Effector CD8-positive, alpha-beta T cell (primary cell): ENCODE measurements at places on chromosomes 16 and 17.

DNA sequence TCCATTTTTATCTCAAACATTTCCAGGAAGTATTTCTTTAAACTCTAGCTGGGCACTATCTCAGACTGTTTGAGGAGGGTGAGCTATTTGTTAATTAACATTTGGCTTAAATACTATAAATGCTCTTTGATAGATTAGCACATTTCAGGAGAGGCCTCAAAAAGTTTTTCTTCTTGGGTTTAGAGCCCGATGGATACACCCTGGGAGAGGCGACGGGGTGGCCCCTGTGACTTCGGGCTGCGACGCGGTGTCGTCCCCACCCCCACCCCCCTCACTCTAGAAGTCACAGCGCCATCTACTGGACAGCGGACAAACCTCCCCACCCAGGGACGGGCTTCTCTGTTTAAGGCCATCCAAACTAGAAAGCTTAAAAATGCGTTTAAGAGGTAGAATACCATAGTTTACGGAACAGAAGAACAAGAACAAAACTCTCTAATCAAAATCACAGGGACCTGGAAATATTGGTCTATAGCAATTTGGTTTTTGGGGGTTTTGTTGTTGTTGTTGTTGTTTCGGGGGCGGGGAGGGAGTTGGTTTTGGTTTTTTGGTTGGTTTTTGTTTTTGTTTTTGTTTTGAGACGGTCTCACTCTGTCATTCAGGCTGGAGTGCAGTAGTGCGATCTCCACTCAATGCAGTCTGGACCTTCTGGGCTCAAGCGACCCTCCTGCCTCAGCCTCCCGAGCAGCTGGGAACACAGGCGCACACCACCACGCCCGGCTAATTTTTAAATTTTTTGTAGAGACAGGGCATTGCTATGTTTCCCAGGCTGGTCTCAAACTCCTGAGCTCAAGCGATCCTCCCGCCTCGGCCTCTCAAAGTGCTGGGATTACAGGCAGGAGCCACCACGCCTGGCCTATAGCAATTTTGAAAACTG lies 254.4 kb downstream of the C16orf95 start:
- DNase-seq, result peak; percentile 5

GRCh38 chr17:47239967-47240651 lies 13.5 kb upstream of the ITGB3 start:
- no peak for DNase-seq

DNA sequence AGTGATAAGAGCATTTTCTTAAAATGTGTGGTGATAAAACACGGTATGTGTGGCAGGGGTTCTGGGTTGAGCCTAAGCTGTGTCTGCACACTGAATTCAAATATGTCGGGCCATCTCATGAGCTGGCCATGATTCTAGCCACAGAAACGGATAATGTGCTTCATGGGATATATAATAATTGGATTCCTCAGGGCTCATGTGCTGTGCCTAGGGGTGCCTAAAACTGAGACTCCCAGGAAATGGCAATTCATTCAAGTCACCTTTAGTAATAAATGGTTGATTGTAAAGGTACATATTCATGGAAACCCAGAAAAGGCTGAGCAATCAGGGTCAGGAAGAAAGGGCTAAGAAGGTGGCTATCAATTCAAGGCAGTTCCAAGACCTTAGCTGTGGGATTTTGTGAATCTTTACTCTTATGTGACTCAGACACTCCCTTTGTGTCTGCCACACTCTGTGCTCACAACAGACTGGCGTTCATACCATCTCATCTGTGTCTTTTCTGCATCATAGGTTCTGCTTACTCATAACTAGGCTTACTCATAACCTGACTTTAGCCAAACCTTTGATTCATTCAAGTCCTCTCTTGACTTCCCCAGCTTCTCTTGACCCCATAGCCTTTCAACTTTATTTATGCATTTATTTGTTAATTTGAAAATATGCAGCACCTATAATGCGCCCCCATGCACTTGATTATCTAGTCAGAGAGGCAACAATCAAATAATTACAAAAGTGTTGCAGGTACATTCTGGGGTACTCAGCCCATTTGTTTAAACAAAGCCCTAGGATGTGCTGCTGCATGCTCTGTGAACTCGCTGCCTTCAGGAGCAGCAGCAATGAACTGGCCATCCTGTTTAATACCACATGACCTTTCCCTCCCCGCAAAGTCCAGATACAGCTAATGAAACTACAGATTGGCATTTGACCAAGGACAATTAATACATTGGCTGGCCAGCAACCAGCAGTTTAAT lies 28.4 kb upstream of the MED13 start:
- no peak for DNase-seq

DNA sequence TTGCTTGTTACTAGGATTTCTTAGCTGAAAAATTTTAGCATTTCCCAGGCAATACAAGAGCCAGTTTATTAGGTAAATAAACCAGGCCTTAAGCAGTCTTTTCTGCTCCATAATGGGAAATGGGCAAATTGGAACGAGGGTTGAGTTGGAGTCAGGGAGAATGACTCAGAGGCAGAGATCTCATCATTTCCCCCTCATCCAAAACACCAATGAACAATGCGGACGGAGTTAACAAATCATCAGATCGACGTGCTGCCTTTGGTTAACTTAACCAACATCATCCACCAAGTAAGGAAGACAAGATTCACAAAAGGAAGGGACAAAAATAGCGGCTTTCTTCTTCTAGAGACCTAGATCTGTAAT lies 243.5 kb downstream of the STX8 start:
- no peak for DNase-seq

DNA sequence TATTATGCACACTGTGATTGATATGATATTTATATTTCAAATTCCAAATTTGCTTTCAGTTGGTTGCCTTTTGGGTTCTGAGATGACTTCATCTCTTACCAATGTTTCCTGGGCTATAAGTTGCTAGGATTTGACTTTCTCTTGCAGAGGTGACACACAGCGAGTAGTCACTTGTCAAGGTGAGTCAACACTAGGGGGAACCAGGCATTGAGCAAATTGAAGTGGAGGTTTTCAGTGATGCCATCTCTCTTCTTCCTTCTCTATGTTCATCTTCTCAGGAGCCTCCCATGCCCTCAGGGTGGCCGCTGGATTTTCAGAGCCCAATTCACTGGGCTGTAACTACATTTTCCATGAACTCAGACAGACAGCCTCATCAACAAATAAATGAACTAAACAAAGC lies 6.0 kb upstream of the CPD start:
- no peak for DNase-seq

GRCh38 chr16:69399361-69399760 lies 13.6 kb upstream of the TERF2 start:
- no peak for DNase-seq

DNA sequence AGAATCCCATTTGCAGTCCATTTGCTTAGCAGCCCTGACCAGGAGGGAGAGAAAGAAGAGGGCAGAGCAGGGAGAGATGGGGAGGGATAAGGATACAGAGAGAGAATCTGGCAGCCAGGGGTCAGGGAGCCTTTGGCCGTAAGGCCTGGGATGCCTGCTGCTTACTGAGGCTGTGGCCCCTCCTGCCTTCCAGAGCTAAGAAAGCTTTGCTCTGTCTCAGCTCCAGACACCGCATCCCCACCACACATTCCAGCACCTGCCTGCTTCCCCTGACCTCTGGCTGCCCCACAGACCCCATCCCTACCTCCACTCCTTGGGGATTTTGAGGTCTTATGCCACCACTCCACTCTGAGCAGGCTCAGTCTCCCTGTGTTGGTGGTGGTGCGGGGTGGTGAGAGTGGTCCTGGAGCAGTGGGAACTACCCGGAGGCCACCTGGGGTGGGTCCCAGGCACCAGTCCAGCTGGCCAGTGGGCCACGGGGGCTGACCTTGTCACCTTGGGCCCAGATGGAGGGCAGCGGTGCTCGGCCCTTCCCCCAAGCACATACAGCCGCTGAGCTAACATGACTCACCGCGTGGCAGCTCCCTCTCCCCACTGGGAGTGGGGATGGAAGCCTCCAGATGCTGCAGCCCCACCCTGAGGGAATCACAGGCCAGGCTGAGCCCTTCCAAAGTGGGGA lies 58.3 kb downstream of the RAI1 start:
- no peak for DNase-seq

DNA sequence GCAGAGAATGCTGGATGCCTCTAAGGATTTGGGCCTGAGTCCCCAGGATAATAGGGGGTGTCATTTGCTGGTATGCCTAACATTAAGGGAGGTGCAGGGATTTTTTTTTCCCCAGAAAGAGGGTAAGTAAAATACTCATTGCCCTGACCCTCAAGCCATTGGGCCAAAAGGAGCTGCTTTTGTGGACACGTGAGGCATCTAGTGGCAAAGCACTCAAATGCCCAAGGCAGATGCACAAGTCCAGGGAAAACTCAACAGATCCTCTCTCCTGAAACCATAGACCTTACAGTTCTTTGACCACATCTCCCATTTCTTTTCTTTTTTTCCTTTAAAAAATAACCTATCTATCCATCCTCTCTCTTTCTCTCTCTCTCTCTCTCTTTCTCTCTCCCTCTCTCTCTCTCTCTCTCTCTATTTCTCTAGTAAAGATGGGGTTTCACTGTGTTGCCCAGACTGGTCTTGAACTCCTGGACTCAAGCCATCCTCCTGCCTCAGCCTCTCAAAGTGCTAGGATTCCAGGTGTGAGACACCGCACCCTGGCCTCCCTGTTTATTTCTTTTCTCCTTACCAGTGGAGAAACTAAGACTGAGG lies 11.8 kb downstream of the IRX5 start:
- DNase-seq, result no peak

DNA sequence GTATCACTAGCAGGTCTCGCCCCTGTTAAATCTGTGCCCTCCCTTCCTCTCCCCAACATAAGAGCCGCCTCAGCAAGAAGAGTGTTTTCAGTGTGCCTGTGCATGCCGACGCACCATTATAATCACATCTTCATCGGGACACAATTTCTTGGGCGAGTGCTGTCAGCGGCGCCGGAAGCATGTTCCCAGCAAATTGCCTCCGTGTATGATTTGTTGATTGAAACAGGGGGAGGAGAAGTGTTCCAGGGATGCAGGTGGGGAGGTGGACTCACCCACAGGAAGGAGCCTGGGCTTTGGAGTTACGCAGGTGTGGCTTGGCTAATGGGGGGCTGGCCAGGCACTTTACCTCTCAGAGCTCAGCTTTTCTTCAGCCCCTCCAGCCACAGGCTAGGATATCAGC lies 53.6 kb downstream of the SPACA3 start:
- no peak for DNase-seq

GRCh38 chr16:31367853-31368252 lies 12.9 kb downstream of the ITGAX start:
- no peak for DNase-seq

DNA sequence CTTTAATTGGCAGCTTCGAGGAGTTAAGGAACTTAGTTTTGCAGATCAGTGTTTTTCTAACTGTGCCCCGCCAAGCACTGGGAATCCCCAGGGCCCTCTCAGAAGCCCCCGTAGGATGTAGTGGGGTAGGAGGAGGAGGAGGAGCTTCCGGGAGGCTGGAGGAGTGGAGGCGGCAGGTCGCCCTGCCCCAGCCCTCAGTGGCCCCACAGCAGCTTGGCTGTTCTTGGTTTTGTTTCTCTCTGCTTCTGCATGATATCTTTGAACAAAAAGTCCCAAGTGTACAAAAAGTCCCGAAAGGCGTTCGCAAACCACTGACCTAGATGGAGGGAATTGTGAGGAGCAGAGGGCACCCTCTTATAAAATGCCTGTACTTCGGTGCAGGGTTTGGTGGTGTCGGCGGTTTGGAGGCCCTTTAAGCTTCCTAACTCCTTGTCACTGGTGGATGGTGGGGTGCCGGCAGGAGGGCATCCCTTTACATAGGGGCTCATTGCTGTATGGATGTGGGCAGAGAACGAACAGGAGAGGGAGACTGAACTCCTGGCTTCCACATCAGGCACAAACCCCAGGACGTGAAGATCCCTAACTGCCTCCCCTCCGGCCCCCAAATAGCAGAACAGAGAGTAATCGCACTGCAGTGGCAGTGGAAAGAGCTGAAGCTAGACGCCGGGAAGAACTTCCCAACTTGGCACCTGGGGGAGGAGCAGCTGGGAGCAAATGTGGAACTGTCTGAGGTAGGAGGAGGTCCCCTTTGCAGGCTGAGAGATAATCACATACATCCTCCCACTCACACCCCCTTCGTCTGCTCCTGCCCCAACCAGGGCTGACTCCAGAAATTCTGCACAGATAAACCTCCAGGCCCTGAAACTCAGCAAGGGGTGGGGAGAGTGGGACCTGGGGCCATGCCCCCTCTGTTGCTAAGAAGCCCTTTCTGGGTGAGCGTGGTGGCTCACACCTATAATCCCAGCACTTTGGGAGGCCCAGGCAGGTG lies 20.1 kb downstream of the EPOP start:
- no peak for DNase-seq

- no peak for DNase-seq
These were observed 33.9 kb downstream of the ANKFY1 start for GRCh38 chr17:4229627-4230541.

DNA sequence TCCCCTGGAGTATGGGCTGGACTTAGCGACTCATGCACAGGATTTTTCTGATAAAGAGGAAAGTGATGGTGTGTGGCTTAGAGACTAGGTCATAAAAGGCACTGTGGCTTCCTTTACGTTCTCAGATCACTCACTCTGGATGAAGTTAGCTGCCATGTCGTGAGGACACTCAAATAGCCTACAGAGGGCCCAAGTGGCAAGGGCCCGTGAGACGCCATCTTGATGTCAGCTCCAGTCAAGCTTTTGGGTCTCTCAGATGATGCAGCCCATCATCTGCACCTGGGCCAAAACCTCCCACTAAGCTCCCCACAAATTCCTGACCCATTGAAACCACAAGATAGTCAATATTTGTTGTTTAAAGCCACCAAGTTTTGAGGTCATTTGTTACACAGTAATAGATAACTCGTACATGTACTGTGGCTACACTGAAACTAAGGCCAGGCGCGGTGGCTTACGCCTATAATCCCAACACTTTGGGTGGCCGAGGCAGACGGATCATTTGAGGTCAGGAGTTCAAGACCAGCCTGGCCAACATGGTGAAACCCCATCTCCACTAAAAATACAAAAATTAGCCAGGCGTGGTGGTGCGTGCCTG lies 14.7 kb downstream of the ST6GALNAC2 start:
- no peak for DNase-seq

DNA sequence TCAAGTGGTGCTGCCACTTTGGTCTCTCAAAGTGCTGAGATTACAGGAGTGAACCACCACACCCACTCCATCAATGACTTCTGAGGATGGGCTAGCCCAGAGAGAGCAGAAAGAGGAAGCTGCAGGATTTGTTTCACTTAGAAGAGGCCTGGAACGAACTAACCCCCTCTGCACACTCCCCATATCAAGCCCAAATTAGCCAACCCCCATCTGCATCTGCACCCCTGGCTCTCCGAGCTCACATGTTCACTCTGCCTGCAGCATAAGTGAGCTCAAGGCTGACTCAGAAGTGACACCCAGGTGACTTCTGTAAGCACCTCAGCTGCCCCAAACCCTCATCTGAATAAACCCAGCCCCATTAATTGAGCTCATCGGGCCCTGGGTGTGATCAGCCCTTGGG lies 4.8 kb downstream of the SCNN1G start:
- DNase-seq, result no peak

GRCh38 chr17:19348806-19349205 lies 13.7 kb downstream of the B9D1 start:
- no peak for DNase-seq

DNA sequence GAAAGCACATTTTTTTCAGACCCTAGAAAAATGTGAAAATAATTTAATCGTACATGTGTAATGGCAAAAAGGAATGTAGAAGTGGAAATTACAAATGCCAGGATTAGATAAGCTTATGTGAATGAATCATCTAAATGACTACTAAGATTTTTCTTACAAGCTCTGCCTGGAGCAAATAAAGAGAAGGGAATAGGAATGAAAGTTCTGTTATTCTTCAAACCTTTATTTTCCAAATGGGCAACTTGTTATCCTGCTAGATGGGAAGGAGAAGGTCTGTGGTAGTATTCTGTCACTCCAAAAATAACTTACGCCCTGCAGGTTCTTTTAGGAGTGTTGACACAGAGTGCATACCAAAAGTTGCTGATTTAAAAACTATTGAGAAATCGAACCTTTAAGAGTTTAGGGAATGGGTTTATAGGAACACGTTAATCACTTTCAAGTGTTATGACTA lies 9.7 kb downstream of the CTCF start:
- DNase-seq, result no peak
